ENCODE measurements at places on chromosomes 4 and X. TPM values are rescaled to one million over a fixed set of nuclear protein-coding genes. Genes with fewer than 3 reads are reported as not detected.
A peak's percentile ranks its signal among the peaks of the same experiment; 100 is the strongest.

DNA sequence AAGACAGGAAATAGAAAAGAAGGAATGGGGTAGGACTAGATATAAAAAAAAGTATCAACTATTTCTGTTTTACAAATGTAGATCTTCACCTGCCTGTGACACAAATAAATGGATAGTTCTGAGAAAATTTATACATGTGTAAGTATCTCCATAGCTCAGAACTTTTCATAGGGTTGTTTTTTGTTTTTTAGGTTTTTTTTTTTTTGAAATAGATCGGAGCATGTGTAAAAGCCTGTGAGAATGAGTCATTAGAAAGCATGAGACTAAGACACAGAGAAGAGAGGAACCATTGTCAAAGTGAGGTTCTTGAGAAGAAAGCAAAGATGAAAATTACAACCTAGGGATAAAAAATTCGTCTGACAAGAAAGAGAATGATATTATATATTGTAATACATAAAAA lies 481.6 kb downstream of the PABPC4L start:
- DNase-seq = no peak

Gene ASMT
- not detected for total RNA-seq

Gene CABS1
- not detected for total RNA-seq

GRCh38 chr4:182877326-182877883 lies 39.8 kb downstream of the DCTD start:
- peak; percentile 4 for DNase-seq

- no peak for DNase-seq
Observed at GRCh38 chrX:95884186-95884585, 800.5 kb upstream of the DIAPH2 start.

GRCh38 chr4:36282503-36283030 lies 1.2 kb downstream of the DTHD1 start:
- DNase-seq = no peak

GRCh38 chr4:52052475-52052780 lies 1.3 kb downstream of the SPATA18 start:
- DNase-seq = no peak

DNA sequence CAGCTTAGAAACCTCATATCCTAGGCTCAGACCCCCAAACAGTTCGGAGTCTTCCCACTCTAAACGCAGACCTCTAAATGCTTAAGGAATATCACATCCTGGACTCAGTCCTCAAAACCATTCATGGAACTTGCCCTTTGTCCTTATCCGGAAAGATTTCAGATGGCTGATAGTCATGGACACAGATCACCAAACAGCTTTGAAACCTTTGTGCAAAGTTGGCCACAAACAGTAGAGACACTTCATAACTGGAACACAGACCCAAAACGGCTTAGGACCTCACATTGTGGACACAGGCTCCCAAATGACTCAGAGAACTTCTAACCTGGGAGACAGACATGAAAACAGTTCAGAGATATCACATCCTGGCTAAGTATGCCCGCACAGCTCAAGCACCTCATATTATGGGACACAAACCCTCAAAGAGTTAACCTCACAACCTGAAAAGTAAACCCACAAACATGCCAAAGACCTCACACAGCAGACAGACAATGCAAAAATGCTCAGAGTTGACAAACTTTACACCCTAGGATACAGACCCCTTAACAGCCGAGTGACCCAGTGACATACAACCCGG lies 15.5 kb downstream of the SUV39H1 start:
- no peak for DNase-seq

DNA sequence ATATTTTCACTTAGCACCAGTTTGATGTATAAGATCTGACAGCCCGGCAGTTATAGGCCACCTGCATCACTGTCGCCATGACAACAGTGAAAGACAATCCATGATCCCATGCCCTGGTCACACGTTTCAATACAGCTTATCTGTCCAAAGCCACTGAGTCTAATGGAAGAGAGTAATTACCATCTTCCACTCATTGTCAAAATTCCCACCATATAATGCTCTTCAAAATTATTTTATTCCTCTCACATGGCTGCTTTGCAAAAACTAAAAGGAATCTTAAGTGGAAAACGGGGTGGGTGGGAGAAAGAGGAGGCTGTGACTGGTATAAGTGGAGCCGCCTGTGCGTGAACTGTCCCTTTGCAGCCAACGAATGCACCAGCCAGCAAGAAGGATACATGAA lies 44.2 kb downstream of the MAML3 start:
- DNase-seq = no peak

Gene TLR2
- total RNA-seq = 15.8 TPM

DNA sequence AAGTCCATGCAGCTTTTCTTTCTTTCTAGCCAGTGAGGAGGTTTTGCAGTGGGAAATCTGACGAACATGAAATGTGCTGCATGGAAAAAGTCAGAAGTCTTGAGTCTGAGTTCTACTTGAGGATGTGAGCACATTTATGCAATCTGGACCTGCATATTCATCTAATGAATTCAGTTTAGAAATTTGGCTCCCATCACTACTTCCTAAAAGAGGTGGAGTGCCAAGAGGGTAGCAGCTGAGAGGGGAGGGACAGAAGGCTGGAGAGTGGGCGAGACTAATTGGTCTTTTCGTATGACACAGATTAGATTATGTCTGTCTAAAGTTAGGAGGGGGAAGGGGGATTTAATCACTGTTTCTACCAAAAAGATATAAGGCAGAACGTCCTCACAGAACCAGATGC lies 535.9 kb downstream of the IQCM start:
- DNase-seq = no peak

DNA sequence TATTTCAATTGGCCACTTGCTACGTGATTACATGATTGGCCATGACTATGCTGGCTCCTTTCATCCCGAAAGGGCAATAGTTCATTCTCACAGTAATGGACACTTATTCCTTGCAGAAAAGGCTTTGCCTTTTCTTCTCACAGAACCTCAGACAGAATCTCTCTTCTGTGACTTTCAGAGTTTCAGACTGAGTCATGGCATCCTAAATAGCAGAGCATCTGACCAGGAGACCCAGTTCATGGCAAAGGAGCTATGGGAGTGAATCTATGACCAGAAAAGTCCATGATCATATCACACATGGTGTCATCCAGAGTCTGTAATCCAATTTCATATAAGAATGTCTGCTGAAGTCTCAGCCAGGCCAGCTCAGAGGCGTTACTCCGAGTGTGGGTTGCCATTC lies 263.3 kb upstream of the CLNK start:
- no peak for DNase-seq

Gene OPN1MW2
- not detected for total RNA-seq

GRCh38 chrX:121931567-121931966 lies 884.2 kb downstream of the GLUD2 start:
- DNase-seq = no peak

DNA sequence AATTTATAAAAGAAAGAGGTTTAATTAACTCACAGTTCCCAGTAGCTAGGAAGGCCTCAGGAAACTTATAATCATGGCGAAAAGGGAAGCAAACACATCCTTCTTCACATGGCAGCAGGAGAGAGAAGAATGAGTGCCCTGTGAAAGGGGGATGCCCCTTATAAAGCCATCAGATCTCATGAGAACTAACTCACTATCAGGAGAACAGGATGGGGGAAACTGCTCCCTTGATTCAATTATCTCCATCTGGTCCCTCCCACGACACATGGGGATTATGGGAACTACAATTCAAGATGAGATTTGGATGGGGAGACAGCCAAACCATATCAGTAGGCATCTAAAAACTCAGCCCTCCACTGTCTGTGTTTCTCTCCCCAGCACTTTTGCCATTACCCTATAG lies 22.4 kb downstream of the ANK2 start:
- DNase-seq = no peak

DNA sequence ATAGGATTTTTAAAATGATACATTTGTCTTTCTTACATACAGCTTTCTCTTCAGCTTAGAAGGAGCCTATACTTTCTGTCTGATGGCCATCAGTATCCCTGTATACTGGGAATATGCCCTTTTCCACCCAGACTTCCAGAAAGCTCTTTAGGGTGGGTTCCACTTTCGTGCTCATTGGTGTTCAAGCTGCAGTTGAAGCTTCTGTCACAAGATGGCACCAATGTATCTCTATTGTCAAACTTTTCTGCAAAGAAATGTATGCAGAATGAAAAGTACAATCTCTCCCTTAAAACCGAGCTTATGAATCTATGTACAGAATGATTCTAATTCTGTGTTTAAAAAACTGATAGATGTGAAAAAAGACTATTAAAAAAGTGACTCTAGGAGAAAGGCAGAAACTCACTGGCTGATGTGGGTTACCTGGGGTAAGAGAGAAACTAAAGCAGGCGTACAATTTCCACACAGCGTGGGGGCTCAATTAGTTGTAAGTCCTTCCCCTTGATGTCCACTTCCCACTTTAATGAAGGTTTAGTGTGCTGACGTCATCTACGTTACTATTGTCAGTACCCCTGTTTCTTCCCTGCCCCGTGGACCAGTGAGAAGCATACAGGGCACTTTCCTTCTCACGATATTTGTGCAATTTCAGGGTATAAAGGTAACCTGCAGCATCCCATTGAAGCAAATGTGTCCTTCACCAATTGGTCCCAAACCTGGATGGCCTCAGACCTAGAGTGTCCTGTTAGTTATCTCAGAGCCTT lies 57.3 kb upstream of the TCEAL2 start:
- DNase-seq = peak; percentile 37

GRCh38 chr4:8340781-8341241 lies 71.3 kb downstream of the HTRA3 start:
- DNase-seq = peak; percentile 37

GRCh38 chr4:48706736-48707135 lies 73.3 kb downstream of the FRYL start:
- DNase-seq = peak; percentile 9

Gene TEX13C
- not detected for total RNA-seq

Gene SHROOM3
- total RNA-seq = 56.7 TPM

DNA sequence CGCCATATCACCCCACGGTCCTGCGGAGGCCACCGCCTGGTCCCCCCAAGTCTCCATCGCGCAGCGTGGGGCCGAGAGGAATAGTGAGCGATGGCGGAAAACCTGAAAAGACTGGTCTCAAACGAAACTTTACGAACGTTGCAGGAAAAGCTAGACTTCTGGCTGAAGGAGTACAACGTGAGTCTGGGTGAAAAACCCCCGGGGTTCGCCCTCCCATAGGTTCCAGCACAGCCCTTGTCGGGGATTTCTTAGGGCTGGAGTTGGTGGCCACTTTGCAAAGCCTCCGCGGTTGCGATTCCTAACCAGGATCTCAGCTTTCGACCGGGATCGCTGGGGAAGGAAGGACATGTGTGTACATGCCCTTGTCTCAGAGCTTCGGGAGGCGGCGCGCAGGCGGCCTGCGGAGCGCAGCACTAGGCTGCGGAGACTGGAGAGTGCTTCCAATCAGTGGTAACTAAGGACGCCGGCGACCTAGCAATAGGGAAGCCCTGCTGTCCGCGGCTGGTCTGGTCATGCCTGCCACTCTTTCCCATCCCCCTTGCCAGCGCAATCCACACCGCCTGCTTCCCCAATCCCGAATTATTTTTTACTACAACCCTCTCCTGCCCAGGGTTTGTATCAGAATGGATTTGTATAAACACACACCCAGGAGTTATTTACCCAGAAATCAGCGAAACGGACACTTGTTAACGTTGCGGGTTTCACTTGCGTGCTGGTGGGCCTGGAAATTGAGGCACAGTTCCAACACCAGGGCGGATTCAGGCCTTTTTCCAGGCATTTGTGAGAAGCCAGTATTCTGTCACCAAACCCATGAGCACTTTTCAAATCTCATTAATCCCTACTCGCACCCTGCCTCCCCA lies 741 bp downstream of the SPATA18 start:
- peak; percentile 73 for DNase-seq

Gene GAB3
- 0.66 TPM for total RNA-seq

- DNase-seq = peak; percentile 19
Observed at GRCh38 chr4:149031399-149031798, 589.2 kb upstream of the NR3C2 start.

Gene ZFX
- 23.4 TPM for total RNA-seq

Gene PRKX
- 11.2 TPM for total RNA-seq

Gene KCNE5
- not detected for total RNA-seq

DNA sequence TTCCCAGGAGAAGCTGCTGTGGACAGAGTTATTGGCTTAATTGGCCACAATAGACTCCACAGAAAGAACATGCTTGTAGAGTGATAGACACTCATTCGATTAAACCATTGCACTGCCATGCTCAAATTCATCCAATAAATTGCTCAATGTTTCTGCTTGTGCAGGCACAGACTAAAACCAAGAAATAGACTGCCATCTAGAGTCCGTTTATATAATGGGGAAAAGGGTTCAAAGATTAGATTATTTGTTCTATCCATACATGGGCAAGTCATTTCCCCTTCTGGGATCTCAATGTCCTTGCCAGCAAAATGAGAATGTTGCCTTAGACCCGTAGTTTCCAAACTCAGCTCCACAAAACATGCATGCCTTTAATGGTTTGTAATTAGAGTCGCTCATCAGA lies 8.7 kb downstream of the SMIM10 start:
- DNase-seq = no peak

Gene HSFX3
- not detected for total RNA-seq

Gene FGF13
- total RNA-seq = 1.0 TPM

Gene UGT2B11
- not detected for total RNA-seq

Gene VCX2
- not detected for total RNA-seq

Gene ZNF827
- total RNA-seq = 13.8 TPM

DNA sequence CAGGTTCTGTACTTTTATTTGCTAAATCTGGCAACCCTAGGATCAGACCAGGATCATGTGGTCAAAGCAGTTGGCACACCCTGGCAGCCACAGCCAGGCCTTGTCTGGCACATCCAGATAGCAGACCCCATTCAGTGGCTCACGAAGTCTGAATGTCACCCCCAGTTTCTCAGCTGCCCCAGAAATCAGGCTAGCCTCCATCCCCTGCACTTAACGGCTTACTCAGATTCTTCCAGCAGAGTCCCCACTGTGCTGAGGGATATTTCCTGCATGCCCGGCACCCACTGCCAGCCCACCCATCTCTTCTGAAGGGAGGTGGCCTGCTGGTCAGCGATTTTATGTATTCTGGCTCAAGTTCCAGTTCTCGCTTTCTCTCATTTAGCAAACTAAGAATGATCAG lies 4.7 kb upstream of the AWAT2 start:
- no peak for DNase-seq

DNA sequence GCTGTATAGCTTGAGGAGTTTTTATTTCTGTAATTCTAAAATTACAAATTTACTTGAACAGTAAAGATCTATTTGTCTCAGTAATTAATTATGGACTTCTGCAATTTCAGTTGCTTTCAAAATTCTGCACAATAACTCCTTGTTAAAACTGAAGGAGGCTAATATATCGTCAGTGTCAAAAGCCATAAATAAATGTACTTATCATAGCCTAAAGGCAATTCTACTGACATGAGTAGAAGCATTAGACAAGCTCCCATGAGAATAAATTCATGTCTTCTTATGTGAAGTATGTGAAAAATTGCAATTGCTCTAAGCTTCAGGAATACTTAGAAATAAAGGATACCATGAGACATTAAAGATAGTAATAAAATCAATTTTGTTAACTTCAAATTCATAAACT lies 381.2 kb upstream of the PCDH10 start:
- DNase-seq = no peak

GRCh38 chr4:28211676-28212470 lies 1351.2 kb downstream of the STIM2 start:
- no peak for DNase-seq

- no peak for DNase-seq
Observed at GRCh38 chr4:59380841-59381366, 1819.2 kb upstream of the ADGRL3 start.

Gene WNK3
- 1.6 TPM for total RNA-seq

Gene TXK
- 0.66 TPM for total RNA-seq

Gene P2RY4
- total RNA-seq = not detected

Gene MAGEE1
- 2.3 TPM for total RNA-seq

- no peak for DNase-seq
Observed at GRCh38 chrX:116872931-116873330, 410.2 kb upstream of the CT83 start.

Gene SCML1
- total RNA-seq = 9.3 TPM

- no peak for DNase-seq
Observed at GRCh38 chr4:23857367-23857959, 32.4 kb downstream of the PPARGC1A start.

Gene YY2
- total RNA-seq = 4.9 TPM

Gene ELK1
- total RNA-seq = 6.9 TPM

Data from body of pancreas (tissue), 4 donors.